NCI-H2107 (cell line): ENCODE measurements at places on chromosomes 13 and 19.

DNA sequence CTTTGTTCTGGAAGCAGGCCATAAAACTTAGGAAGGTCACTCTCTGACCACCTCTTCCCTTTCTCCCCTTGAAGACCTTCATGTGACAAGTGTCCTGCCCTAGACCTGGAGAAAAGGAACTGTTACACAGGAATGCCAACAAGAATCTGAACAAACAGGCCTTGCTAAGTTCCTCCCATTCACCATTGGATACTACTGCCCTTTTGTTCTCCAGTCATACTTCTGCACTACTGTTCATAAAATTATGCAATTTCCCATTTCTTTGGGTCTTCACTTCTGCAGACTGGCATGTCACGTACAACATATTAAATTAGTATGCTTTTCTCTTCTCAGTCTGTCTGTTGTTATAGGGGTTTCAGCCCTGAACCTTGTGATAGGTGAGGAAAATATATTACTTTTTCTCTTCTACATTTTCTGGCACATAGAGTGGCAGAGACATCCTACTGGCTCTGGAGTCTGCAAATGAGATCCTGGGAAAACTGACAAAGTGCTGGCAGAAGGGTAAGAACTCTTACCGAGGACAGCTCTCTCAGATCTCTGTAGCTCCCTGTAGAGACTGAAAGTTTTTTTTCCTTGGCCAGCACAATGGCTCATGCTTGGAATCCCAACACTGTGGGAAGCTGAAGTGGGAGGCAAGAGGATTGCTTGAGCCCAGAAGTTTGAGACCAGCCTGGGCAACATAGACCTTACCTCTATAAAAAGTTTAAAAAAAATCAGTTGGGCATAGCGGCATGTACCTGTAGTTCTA is 87.6 kb upstream of the SPRY2 start:
- DNase-seq, result no peak

DNA sequence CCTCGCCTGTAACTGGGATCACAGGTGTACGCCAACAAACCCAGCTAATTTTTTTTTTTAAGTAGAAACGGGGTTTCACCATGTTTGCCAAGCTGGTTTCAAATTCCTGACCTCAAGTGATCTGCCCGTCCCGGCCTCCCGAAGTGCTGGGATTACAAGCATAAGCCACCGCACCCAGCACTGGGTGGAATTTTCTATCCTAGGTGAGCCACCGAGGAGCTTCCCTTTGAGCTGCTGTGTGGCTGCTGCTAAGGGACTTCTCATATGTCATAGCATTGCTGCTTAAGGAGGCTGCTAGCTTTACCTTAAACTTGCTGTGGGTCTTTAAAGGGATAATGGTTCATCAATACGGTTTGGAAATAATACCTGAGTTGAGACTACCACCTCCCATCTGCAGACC is 2.9 kb upstream of the AMER2 start:
- DNase-seq, result no peak

- DNase-seq, result no peak
Observed at GRCh38 chr19:863315-863620, 3.8 kb downstream of the CFD start.

DNA sequence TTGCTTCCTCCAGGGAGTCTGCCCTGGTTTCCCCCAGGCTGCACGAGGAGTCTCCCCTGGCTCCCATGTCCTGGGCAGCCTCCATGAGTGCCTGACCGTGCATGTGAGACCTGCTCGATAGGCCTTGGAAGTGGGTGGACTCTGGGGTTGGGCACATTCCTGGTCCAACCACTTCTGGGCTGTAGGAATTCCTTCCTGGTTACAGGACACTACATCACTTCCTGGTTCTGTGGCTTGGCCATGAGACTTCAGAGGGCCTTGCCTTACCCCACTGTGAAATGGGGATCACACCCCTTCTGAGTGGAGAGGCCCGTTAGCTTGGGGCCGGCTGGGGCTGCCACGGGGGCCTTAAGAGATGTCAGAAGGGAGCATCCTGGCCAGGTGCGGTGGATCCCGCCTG is 4.0 kb upstream of the ZNF628 start:
- DNase-seq, result no peak
